ENCODE measurements at places on chromosomes 16 and 17.
A peak's percentile ranks its signal among the peaks of the same experiment; 100 is the strongest.

DNA sequence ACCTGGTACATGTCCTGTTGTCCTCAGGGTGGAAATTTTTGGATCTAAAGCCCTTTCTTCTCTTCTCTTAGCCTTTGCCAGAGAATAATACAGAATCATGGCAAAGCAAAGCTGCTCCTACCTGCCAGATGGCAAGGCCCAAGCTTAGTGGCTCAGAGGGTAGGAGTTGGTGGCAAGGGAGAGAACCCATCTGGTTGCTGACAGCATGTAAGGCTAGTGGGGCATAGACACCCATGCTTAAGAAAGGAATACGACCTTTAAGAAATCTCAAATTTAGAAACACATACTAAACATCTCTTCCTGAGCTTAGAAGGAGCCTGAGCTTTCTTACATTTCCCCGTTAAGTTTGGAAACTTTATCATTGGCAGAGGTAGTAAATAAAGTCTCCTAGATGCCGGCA lies 395.0 kb upstream of the SOX9 start:
- DNase-seq, result no peak

GRCh38 chr17:32100971-32101631 lies 41.2 kb upstream of the RHOT1 start:
- DNase-seq, result no peak

GRCh38 chr16:70651524-70651923 lies 5.2 kb downstream of the IL34 start:
- DNase-seq, result peak; percentile 28

DNA sequence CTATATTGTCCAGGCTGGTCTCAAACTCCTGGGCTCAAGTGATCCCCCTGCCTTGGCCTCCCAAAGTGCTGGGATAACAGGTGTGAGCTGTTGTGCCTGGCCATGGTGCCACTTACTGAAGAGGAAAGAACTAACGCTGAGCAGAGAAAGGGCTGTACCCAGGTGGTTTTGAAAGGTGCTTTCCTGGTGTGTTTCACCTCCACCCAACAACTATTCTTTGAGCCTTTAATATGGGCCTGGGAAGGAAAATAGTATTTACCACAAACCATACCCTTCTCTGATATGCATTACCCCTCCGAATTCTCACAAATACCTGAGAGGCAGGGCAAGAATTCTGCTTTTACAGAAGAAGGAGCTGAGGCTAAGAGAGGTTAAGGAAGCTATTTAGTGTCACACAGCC lies 24.8 kb downstream of the KPNA2 start:
- DNase-seq, result no peak

DNA sequence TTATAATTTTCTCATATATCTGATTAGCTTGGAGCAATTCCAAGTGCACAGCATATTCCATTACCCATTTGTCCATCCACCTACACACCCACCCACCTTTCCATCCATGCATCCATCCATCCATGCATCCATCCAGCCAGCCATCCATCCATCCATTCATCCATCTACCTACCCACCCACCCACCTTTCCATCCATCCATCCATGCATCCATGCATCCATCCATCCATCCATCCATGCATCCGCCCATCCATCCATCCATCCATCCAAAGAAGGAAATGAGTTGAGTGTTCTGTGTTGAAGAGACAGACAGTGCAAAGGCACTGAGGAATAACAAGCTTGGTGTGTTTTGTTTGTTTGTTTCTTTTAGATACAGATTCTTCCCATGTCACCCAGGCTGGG lies 78.7 kb upstream of the FAM20A start:
- DNase-seq, result no peak

DNA sequence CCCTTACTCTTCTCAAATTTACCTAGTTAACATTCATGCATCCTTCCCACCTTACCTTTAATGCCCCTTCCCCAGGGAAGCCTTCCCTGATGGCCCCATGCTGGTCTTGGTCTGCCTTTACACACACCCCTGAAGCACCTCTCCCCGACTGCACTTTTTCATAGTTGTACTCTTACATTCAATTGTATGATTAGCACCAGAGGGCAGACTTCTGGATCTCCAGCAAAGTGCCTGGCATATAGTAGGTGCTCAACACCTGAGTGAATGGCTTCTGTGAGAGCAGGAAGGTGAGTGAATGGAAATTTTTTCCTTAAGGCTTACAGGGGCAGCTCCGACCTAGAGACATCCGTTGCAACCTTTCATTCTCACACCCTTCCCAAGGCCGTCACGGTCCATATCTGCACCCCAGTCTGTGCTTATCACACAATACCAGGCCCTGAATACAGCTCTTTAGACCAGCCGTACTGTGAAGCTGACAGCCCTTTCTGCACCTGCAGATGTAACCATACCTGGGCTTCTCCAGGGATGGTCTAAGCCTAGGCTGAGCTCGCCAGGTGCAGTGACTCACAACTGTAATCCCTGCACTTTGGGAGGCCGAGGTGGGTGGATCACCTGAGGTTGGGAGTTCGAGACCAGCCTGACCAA lies 4.4 kb downstream of the PGAP3 start:
- no peak for DNase-seq

DNA sequence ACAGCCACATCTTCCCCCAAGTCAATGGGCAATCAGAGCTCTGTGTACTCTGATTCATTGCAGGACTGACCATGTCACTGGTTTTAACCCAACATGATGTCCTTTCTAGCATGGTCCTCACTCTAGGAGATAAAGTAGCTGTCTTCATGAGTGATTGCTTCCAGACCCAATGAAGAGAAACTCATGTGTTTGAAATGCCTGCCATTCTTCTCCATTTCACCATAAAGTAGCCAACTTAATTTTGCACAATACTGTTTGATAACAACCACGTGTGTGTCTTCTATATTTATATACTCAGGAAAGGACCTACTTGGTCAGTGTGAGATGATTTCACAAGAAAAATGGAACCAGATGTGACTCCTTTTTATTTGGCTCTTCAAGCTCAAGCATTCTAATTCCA lies 172.5 kb downstream of the AXIN2 start:
- DNase-seq, result no peak

- peak; percentile 81 for DNase-seq
Observed at GRCh38 chr16:50210266-50211038, 55.9 kb upstream of the ADCY7 start.

GRCh38 chr17:59417452-59417851 lies 86.0 kb downstream of the YPEL2 start:
- no peak for DNase-seq
